Osteoblast (primary cell): ENCODE measurements at places on chromosomes 11 and 22. TPM values are rescaled to one million over a fixed set of nuclear protein-coding genes. Genes with fewer than 3 reads are reported as not detected.

The RTCB gene
- total RNA-seq = 95.8 and 107 TPM in 2 replicates

The CHST1 gene
- total RNA-seq = 1.1 and 1.5 TPM in 2 replicates

The ADM gene
- total RNA-seq = 240 and 250 TPM in 2 replicates

The SESN3 gene
- total RNA-seq = 24.6 and 33.3 TPM in 2 replicates

The ANGPTL5 gene
- total RNA-seq = 1.2 and 1.8 TPM in 2 replicates

The SEC14L3 gene
- not detected in 2 replicates for total RNA-seq

The VSIG10L2 gene
- total RNA-seq = not detected in 2 replicates

DNA sequence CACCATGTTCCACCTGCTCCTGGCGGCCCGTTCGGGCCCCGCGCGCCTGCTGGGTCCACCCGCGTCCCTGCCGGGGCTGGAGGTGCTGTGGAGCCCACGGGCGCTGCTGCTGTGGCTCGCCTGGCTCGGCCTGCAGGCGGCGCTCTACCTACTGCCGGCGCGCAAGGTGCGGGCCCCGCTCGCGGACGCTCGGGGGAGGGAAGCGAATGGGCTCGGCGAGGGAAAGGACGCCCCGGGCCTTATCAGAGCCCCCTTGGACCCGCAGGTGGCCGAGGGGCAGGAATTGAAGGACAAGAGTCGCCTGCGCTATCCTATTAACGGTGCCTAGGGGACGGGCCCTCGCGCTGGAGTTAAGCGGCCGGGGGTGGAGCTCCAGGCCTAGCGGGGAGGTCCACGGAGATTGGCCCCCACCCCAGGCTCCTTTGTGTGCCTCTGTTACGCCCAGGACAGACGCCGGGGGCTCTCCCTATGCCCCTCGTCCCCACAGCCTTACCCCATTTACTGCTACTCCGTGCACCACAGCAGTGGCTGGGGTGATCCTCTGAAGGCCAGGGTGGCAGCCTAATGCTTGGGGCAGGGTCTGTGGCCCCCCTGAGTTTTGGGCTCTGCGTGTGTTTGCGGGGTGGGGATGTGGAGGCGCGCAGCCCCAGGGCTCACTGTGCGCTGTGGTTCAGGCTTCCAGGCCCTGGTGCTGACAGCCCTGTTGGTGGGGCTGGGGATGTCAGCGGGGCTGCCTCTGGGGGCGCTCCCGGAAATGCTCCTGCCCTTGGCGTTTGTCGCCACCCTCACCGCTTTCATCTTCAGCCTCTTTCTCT, 1.1 kb downstream of the TM7SF2 start:
- H3K27me3 ChIP-seq = no peaks in the 10 kb centered on the region
- peaks cover 8% of the 10 kb centered on the region for H3K36me3 ChIP-seq
- peak; percentile 96 for DNase-seq
- peaks cover 27% of the 10 kb centered on the region for H3K4me1 ChIP-seq

- H3K4me3 ChIP-seq = no peak overlapping the region
- no peaks in the 10 kb centered on the region for H3K36me3 ChIP-seq
- peak; percentile 52 for DNase-seq
- no peak overlapping the region for H3K27ac ChIP-seq
- H3K4me1 ChIP-seq = no peaks in the 10 kb centered on the region
Observed at GRCh38 chr11:2747248-2748027, 47.6 kb upstream of the KCNQ1OT1 start.

GRCh38 chr11:63563201-63564055, at the start of gene PLAAT2:
Gene PLAAT2 (minus strand): TSS chr11:63563379. CDS start chr11:63563324, 55 bp downstream.
- H3K27me3 ChIP-seq = no peaks in the 10 kb centered on the region
- no peaks in the 10 kb centered on the region for H3K36me3 ChIP-seq
- H3K4me1 ChIP-seq = peaks cover 15% of the 10 kb centered on the region
- no peak for DNase-seq
- no peak within 1 kb of the TSS for H3K4me3 ChIP-seq

DNA sequence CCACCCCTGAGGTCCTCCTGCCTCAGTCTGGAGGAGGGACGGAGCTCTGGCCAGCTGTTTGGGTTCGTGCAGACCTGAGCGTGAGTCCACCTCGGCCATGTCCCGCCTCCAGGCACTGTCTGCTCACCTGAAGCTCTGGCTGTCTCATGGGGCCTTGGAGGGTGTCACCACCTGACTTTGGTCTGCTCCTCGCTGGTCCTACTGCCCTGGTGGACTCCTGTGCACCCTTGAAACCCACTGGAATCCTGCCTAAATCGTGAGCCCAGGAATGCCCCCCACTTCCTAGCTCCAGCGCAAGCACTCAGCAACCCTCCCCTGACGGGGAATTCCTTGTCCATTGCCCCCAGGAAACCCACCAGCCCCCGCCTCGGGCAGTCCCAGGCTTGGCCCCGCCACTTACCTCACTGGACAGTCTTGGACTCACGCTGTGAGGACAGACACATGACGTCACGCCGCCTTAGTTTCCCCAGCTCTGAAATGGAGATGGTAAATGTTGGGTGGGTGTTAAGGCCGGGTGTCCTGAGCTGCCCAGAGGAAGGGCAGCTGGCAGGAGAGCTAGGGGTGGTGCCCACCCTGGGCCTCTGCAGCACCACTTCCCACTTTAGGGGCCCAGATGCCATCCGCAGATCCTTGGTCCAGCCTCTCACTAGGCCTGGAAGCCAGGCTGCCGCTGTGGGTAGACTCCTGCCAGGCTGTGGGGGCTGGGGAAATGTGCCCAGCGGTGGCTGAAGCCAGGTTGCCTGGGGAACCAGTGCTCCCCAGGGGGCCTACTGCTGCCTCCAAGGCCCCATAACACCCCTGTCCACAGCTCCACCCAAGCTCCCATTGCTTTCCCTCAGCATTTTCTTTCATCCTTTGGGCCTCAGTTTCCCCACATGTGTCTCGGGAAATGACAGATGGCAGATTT, 18.2 kb upstream of the TBX1 start:
- H3K36me3 ChIP-seq = no peaks in the 10 kb centered on the region
- no peak overlapping the region for H3K4me3 ChIP-seq
- DNase-seq = no peak
- no peaks in the 10 kb centered on the region for H3K27me3 ChIP-seq
- no peaks in the 10 kb centered on the region for H3K4me1 ChIP-seq

DNA sequence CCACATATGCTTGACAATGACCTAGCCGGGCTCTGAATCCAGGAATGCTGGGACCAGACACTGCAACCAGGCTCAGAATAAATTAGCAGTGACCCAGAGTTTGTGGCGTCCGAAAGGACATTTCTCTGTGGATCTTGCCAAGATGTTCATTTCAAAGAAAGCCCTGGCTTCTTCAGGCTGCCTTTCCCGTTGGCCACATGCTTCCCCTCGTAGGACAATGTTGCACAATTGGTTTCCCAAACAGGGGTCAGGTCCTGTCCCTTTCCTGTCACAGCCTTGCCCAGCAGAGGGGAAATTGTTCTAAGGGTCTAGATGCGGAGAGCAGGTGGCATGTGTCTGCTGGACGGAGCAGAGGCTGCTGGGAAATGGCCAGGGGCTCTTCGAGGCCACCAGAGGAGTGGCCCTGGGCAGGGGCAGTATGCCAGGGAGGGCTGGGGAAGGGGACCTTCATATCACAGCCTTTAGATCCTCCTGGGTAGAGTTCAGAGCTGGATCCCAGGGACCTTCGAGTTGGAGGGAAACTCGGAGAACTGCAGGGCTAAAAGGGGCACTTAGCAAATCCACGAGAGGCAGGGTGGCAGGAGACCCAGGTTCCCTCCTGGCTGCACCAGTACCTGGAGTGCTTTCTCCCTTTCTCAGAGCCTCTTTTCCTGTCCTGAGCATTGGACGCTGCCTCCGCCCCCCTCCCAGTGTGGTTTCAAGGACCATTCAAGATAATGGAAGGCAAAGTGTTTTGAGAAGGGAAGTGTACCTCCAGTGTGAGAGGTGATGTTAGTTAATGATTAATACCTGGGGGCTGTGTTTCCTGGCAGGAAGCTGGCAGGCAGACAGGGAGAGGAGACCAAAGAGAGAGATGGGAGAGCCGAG, 42.3 kb downstream of the C11orf96 start:
- DNase-seq = no peak
- H3K4me1 ChIP-seq = peaks cover 27% of the 10 kb centered on the region
- no peak overlapping the region for H3K4me3 ChIP-seq
- no peaks in the 10 kb centered on the region for H3K36me3 ChIP-seq

- no peak for DNase-seq
- H3K4me3 ChIP-seq = no peak overlapping the region
- H3K36me3 ChIP-seq = no peaks in the 10 kb centered on the region
- H3K27ac ChIP-seq = no peak overlapping the region
- H3K27me3 ChIP-seq = peaks cover 4% of the 10 kb centered on the region
Observed at GRCh38 chr11:19536131-19536530, 176.5 kb upstream of the NAV2 start.

GRCh38 chr11:98979205-98979604, 41.5 kb upstream of the CNTN5 start:
- no peaks in the 10 kb centered on the region for H3K4me1 ChIP-seq
- H3K27me3 ChIP-seq = no peaks in the 10 kb centered on the region
- no peaks in the 10 kb centered on the region for H3K36me3 ChIP-seq
- no peak for DNase-seq
- H3K4me3 ChIP-seq = no peak overlapping the region

GRCh38 chr11:119108146-119108856, 1.2 kb downstream of the C2CD2L start:
- no peaks in the 10 kb centered on the region for H3K27me3 ChIP-seq
- peaks cover 25% of the 10 kb centered on the region for H3K36me3 ChIP-seq
- H3K4me1 ChIP-seq = peaks cover 19% of the 10 kb centered on the region
- peak overlapping the region; percentile 86 for H3K4me3 ChIP-seq
- DNase-seq = peak; percentile 92
